Right lobe of liver (tissue), 6 donors: ENCODE measurements at places on chromosomes 16 and 17. TPM values are rescaled to one million over a fixed set of nuclear protein-coding genes. Genes with fewer than 3 reads are reported as not detected.

- no peak for DNase-seq
Observed at GRCh38 chr17:72765368-72766153, 326.9 kb downstream of the SLC39A11 start.

DNA sequence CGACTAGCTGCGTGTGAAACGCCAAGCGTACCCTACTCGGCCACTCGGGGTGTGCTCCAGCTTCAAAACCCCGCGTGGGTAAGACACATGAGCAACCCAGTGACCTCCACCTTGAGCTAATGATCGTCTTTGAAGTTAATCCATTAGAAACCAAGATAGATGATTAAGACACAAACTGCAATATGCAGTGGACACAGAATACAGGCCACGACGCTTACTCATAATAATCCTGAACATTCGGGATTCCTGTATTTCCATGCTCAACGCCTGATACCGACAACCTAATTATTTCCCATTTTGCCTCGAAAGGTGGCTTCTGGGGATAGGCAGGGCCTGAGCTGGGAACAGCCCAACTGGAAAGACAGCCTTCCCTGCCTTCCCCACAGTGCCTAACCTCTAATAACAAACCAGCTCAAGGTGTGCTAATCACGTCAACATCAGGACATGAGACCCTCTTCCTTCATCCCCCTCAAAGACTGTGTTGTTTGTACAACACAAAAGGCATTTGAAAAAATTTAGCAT lies 504 bp upstream of the COPRS start:
- no peak for DNase-seq

The CCDC40 gene
- total RNA-seq = 1.7 TPM

The MRPS23 gene
- total RNA-seq = 14.1 TPM

The TBC1D3B gene
- 6.5 TPM for total RNA-seq

The ELP5 gene
- total RNA-seq = 29.6 TPM

The ICAM2 gene
- 10.7 TPM for total RNA-seq
